ENCODE measurements at places on chromosomes 1 and 21.

DNA sequence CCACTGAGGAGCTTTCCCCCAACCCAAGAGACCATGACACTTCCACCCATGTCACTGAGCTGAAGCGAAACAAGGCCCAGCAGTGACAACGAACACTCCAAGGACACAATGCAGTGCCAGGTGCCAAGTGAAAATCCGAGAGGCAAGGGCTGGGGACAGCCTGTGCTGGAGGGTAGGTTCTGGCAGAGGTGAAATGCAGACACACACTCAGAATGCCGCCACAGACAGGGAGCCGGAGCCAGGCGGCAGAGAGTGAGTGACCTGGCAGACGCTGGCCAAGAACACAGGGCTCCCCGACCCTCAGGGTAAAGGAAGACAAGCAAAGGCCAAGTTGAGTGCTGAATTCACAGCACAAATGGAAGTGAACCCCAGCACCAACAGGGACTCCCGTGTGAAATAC lies 78.9 kb downstream of the CD46 start:
- DNase-seq = no peak

- DNase-seq = no peak
Observed at GRCh38 chr1:172446547-172446946, 2.7 kb upstream of the PIGC start.

DNA sequence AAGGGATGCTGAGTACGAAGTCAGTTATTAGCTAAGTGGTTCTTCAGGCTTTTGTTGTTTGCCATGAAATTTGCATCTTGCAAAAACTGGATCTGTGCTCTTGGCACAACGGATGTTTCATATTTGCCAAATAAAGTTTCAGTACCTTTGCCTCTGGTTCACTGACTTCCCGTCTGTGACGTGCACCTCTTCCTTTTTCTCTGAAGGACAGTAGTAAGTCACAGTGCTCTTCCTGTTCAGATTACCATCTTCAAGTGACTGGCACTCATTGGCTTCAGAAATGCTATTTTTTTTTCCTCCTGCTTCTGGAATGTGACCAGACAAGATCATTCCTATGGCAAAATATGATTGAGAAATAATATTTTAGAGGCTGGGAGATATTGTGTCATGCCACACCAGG lies 75.9 kb upstream of the GREM2 start:
- DNase-seq = no peak

- DNase-seq = no peak
Observed at GRCh38 chr1:182185842-182186756, 124.6 kb upstream of the ZNF648 start.

DNA sequence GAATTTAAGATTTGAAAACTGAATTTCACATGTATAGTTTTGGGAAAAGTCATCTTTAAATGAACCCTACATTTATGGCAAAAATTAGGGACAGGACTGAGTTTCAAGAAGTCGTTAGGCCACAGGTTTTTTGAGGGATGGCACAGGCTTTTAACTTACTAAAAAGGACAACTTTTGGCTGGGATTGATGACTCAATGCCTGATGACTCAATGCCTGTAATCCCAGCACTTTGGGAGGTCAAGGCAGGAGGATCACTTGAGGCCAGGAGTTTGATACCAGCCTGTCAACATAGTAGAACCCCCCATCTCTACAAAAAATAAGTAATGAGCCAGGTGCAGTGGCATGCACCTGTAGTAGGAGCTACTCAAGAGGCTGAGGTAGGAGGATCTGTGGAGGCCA lies 15.9 kb downstream of the UCK2 start:
- DNase-seq = no peak

DNA sequence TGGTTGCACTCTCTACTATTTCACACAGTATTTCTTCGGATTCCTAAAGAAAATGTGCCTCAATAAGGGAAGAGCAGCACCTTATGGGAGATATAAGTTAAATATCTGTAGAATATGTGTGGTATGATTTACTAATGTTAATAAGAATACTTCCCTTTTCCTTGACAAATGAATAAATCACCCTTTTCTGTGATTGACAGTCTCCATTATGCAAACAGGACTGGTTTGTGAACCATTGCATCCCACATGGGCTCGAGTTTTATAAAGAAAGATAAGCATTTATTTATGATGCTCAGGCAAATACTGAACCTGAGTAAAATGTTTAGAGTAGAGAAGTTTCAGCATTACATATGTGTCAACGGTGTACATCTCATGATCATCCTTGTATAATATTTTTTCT lies 587.7 kb upstream of the BRINP3 start:
- no peak for DNase-seq

- DNase-seq = peak; percentile 4
Observed at GRCh38 chr1:68116643-68117235, 66.3 kb upstream of the DIRAS3 start.

DNA sequence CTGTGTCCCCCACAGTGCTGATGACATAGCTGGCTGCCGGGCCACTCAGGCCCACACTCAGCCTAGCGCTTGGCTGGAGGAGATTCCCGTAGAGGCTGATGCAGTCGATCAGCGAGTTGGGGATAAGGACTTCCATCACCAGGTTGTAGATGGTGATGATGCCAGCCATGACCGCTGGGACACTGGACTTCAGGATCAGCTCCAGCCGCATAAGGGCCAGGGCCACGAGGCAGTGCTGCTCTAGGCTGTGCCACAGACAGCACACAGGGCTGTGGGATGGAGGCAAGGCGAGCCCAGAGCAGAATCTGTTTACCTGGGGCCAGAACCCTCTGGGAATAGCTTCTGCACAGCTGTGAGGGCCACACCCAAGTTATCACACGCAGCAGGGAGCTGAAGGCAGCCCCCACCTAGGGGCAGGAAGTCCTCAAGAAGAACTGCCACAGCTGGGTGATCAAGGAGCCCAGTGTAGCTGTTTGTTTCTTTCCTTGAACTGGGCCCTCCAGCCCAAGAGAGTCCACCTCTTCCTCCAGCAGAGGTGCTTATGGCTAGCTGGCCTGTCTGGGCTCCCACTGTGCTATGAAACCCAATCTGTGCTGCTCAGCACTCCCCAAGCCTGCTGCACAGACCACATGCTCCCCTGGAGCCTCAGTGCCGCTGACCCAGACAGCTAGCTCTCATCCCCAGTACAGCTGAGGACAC lies 6.2 kb downstream of the SLC2A1 start:
- no peak for DNase-seq

DNA sequence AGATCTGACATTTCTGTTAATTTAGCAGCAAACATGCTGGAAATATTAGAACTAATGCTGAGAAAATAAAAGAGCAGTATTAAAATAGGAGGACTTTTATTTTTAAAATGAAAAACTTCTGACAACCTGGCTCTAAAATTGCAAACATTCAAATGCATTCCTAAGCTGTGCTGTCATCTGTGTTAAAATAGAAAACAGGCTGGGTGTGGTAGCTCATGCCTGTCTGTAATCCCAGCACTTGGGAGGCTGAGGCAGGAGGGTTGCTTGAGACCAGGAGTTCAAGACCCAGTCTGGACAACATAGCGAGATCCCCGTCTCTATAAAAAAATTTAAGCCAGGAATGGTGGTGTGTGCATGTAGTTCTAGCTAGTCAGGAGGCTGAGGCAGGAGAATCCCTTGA lies 44.6 kb downstream of the MIGA1 start:
- DNase-seq = no peak

DNA sequence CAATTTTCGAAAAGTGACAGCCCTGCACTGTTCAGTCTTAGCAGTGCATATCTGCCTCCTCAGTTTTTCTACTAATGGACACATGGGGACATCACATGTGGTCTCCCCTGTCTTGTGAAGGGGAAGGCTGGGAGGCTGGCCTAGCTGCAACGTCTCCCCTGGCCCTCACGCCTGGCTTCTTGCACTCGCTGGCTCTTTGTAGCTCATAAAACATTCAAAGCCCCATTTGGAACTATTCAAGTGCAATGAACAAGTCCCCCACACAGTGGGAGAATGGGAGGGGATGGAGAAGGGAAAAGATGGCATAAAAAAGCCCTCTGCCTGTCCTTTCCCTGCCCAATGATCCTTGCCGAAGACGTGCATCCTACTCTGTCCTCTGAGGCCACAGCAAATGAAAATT lies 73.6 kb downstream of the PGBD5 start:
- DNase-seq = no peak

DNA sequence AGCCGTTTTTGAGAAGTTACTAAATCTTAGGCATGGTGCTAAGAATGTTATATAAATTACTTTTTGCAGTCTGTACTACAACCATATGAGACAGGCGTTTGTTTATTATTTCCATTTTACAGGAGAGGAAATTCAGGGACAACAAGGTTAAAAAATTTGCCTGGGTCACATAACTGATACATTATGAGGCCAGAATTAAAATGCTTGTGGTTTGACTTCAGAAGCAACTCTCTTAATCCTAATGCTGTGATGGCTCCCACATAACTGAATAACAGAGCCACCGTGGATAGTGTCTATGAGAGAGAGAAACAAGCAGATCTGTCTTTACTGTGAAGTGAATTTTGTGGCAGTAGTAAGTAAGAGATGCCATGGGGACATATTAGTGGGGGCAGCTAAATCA lies 184.9 kb downstream of the NCAM2 start:
- DNase-seq = no peak

DNA sequence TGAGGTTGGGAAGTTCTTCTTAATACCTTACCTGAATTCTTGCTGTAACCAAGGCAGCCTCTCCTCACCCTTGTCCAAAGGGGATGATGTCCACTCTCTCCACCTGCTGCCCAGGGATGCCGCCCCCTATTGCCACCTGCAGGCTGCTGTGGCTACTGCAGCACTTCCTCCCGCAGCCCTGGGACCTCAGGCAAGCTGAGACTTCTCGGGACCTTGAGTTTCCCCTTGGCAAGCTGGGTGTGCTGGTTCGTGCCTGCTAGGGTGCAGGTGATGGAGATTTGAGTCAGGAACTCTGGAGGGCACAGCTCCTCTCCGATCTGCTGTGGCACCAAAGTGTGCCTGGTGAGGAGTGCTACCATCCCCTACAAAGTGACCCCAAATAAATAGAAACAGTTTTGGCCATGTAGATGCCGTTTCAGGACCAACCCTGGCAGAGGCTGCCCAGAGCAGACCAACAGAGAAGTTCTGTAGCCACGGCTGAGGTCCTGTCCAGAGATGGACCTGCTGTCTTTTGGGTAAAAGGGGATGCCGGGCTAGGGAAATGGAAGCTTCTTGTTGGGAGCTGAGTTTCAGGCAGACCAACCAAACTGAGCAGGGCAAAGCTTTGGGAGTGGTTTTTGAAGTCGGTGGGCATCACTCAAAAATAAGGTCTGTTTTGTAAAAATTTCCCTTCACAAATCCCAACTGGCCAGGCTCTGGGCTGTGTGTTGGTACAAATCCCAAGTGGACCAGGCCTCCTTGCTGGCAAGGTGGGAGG lies 31.7 kb downstream of the RUNX3 start:
- DNase-seq = no peak

- no peak for DNase-seq
Observed at GRCh38 chr1:193415256-193415655, 228.8 kb upstream of the B3GALT2 start.

DNA sequence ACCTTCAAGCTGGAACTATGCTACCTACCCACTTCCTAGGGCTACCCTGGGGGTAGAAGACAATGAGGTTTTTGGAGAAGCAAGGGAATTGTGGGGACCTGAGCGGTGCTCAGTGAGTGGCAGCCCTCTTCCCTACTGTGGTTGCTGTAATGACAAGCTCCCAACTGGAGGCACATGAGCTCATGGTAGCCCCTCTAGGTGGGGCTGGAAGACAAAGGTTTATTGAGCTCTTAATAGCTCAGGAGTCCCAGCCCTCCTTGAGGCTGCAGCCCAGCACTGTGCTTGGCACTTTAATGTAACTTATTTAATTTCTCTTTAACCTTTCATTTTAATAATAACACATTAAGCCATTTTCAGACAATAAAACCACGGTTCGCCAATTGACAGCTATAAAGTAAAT lies 528.9 kb downstream of the OMA1 start:
- DNase-seq = no peak

DNA sequence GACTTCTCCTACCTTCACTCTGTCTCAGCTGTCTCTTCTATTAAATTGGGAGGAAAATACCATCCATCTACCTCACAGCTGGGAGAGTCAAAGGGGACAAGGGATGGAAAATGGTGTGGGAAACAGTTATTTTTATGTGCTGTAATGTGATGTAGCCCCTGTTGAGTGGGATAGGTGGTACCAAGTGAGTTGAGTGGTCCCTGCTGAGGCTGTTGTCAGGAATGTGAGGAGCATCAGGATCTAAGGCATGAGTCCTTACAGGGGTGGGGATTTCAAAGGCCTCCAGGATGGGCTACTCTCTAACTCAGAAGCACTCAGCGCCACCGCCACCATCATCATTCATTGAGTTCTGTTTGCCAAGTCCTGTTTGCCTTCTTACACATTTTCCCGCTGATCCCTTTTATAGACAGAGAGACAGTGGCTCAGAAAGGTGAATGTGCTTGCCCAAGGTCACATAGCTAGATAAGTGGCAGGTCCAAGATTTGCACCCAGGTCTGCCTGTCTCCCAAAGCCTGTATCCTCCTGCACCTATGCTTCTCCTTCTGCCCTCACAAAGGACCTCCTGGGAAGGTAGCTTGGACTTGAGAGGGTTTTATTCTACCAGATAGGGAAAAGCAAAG lies 4.6 kb upstream of the ID3 start:
- no peak for DNase-seq

DNA sequence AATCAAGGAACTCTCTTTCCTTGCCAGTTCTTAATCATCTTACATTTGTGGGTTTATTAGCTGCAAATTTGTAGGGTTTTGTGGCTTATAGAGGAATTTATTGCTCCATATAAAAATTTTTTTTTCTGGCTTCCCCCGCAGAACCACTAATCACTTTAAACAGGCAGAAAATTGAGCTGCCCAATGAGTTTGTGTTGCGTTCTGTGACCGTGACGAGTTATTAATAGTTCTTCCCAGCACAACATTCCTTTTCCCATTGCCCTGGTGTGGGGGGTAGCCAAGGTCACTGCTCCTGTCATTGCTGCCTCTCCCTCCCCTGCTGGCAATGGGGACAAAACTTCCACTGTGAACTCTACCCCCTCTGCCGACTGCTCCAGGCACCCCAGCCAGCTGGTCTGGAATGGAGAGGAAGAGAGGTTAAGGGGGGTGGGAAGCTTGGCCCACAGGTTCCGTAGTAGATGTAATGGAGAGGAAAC lies 55.1 kb downstream of the UBE2T start:
- no peak for DNase-seq

GRCh38 chr1:118575060-118575459 lies 390.0 kb upstream of the SPAG17 start:
- DNase-seq = no peak

DNA sequence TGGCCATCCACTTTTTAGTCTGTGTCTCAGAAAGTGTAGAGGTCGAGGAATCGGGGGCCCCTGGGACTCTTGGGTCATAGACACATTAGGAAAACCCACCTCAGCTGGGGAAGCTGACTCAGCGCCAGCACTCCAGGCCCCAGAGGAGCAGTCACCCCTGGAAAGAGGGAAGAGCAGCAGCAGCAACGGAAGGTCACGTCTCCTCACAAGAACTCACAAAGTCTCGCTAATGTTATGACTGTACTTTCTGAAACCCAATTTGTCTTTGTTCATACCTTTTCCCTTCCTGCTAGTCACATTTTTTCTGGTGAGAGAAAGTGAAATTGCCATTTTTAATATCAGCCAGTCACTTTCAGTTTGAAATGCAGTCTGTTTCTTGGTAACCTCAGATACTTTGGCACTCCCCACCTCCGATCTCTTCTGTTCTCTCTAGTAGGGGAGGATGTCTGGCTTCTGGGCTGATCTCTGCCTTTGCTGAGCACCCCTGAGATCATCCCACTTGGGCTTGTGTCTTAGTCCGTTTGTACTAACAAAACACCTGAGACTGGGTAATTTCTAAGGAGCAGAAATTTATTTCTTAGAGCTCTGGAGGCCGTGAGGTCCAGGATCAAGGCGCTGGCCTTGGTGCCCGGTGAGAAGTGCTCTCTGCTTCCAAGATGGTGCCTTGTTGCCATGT lies 6.0 kb upstream of the NLRP3 start:
- DNase-seq = no peak

GRCh38 chr1:5740450-5740849 lies 251.8 kb downstream of the NPHP4 start:
- DNase-seq = no peak
